ENCODE measurements at places on chromosomes 7 and 10.

DNA sequence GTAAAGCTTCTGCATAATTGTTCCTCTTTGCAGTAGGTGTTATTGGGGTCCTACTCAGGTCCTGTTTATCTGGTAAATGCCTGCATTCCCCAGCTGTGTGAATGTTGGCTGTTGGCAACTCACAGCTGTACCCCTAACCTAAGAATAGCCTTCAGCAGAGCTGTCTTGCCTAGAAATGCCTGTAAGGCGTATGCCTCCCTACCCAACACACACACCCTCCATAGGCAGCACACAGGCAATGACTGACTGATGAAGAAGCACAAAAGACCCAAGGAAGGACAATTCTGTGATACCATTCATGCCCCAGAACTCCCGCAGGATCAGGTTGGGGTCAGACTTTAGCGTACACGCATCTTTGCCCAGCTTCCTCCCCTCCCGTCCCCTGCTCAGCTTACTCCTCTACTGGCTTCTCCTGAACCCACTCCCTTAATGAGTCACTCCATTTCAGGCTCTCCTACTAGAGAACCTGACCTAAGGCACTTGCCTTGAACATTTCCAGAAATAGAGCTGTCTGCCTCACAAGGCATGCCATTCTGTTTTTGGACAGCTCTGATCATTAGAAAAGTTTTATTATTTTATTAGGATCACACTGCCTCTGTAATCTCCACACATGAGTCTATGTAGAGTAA, 99.2 kb upstream of the PIK3CG start:
- DNase-seq, result no peak

DNA sequence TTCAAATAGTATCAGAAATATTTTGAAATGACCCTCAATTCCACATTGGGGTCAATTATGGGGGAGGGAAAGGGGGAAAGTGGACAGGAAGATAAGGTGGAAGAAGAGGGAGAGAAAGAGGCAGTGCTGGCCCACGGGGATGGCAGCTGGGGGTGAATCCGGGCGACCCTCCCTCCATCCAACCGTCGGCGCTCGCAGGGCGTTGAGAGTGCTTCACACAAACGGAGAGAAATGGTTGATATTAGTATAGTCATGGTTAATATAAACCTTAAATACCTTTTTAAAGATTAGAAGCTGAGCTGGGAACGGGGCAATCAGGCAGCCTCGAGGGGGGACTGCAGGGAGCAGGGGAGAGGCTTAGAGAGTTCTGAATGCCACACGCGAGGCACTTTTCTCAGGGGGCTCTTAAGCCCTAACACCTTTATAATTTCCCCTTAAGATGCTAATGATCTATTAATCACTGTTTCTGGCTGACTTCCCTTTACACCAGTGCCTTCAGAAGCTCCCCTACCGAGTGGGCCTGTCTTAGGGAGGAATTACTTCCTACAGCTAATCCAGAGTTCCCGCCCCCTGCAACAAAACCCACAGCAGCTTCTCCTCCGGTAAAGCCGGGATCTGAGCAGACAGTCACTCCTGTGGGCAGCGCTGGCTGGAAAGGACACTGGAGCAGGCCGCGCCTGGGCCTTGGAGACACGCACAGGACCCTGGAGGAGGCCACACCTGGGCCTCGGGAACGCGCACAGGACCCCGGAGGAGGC, 39.5 kb downstream of the PRKAG2 start:
- DNase-seq, result no peak

- DNase-seq, result no peak
Measured at GRCh38 chr10:11949152-11949551, 93.5 kb downstream of the UPF2 start.

GRCh38 chr10:33653584-33654367, 319.3 kb upstream of the NRP1 start:
- DNase-seq, result no peak

DNA sequence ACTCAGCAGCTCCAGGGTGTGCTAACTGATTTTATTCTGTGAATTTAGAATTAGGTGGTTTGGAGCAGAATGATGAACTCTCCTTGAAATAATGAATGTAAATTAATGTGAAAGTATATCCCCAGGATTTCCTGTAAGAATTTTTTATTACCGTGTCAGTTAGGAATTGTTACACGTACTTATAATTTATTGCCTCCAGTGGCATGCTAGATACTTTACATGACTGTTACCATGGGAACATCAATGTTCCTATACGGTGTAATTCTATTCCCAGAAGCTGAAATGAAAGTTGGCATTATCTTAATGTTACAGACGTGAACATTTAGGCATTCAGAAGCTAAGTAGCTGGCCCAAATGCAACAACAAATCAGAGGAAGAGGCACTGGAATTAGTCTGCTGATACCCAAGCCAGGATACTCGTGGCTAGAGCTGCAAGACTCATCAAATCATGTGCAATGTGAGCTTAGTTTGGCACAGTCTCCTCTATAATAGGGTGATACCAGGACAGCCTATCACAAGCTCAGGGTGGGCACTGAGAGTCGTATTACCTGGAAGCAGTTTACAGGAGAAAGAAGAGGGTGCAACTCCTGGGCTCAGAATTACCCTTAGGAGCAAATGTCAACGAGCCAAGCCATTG, 30.0 kb upstream of the PRKAR2B start:
- no peak for DNase-seq

DNA sequence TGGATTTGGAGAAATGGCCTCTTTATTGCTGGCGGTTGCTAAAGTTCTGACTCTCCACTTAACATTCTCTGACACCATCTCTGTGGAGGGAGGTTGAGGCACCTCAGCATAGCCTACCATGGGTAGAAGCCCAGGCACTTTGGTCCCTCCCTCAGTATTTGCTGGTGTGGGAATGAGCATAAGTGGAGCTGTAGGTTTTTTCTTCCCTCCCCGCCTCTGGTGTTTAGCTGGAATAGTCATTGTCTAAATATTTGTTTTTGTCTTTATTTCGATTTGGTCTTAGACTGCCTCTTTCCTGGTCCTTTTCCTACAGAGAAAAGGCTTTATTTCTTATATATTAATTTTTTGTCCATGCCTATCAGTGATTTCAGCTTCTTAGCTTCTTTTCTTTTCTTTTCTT, 203.4 kb upstream of the AGR3 start:
- DNase-seq, result no peak

DNA sequence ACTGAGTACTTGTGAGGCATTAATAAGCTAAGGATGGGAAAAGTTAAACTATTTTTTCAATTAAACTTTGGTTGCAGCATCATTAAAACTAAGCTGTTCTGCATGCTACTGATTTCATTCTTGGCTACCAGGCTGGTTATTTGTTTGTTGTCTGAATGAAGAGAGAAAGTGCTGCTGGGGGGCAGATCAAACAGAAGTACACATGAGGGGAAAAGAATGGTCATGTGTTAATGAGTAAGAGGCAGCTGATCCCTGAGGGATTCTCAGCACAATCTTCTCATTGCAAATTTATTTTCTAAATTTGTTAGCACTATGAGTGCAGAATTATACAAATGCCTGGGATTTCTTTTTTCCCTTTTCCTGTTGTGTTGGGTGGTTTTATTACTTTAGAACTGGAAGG, 213.2 kb upstream of the HPS1 start:
- no peak for DNase-seq

- peak; percentile 19 for DNase-seq
Measured at GRCh38 chr7:98251231-98251600, 816 bp downstream of the TECPR1 start.

DNA sequence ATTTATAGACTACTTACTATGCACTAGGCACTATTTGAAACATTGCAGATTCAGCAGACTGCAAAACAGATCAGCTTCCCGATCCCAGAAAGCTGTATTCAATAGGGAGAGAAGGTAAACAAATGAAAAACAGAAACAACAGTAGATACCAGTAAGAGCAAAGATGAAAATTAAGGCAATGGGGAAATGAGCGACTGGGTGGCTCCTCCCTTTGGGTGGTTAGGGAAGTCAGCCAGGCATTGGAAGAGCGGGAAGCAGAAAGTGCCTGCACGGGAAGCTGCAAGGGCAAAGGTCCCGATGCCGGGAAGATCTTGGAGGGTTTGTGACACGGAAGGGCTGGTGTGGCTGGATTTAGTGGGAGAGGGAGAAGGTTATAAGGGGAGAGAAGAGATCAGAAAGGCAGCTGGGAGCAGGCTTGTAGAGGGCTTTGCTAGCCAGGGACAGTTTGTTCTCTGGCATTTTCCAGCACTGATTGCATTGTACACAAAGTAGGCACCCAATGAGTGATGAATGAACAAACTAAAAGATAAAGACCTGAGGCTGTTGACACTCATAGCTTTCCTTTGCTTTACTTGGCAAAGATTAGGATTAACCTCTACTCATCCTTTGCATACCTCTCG, 67.8 kb downstream of the NAMPT start:
- no peak for DNase-seq

GRCh38 chr7:51251290-51251689, 65.3 kb downstream of the COBL start:
- no peak for DNase-seq

- no peak for DNase-seq
Measured at GRCh38 chr10:86103391-86104101, 263.0 kb downstream of the GRID1 start.

- no peak for DNase-seq
Measured at GRCh38 chr7:30556840-30557239, 37.8 kb upstream of the GARS1 start.

DNA sequence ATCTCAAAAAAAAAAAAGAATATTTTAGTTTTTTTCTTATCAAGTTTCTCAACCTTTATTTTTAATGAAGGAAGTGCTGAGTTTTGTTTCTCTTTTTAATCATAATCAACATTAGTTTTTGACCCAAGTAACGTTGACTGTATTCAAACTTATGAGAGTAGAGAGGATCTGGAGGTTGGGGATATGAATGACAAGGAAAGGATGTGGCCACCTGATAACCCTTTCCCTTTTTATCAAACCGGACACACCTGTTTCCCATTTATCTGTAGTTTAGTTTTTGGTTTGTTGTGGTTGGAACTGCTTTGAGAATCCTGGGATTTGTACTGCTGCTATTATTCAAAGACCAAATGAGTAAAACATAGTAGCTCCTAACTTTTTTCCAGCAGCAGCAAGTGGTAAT, 38.6 kb downstream of the HACD1 start:
- no peak for DNase-seq

DNA sequence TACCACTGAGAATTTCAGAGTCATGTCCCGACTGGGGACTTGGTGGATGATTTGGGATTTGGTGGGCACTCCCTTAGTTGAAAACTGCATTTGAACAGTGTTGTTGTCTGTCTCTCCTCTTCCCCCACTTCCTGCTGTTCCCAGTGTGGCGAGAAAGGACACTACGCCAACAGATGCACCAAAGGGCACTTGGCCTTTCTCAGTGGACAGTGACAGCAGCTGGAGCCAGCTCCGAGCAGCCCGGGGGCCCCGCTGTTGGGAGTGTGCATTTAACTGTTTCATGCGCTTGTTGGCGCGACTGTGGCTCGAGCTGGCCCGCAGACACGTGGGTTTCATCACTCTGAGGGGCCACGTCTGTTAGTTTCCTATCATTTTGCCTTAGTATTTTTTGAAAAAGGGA, 9.7 kb downstream of the ATP5MF start:
- no peak for DNase-seq

DNA sequence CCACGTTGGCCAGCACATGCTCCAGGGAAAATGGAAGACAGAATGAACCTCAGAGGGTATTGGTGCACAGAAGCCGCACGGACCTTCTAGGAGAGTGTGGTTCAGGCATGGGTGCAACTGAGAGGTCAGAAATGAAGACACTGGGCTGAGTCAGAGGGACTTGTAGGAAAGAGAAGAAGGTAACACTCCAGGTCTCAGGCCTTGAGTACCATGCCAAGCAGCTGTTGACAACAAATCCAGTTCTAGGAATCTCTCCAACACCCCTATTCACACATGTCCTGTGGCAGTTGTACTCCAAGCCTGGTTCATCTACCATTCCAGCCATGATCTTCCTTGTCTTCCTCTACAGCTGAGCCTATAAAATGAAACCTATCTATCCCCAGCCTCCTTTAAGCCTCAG, 251.6 kb downstream of the USP6NL start:
- DNase-seq, result no peak

GRCh38 chr10:110756876-110757275, 112.7 kb downstream of the RBM20 start:
- DNase-seq, result no peak

GRCh38 chr10:51422311-51423120, 276.9 kb downstream of the CSTF2T start:
- no peak for DNase-seq

GRCh38 chr10:130958003-130958402, 353.5 kb downstream of the TCERG1L start:
- DNase-seq, result no peak

DNA sequence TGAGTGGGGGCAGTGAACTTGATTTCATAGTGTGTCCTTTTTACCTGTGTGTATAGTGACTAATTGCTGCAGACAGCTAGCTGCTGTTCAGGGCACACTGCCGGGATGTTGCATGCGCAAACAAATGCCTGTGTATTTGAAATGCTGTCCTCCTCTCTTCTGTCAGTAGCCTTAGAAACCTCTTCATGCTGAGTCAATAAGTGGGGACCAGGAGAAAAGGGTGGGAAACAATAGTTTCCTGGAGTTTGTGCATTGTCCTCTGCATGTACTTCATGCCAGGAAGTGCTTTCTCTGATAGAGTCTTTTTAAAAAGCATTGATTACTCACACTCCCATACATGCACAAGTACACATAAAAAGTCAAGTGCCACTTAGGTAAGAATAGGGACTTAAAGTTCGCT, 1183.7 kb upstream of the CELF2 start:
- DNase-seq, result no peak

- DNase-seq, result no peak
Measured at GRCh38 chr10:124146483-124146882, 53.1 kb upstream of the CHST15 start.

GRCh38 chr7:135159359-135160085, 11.0 kb downstream of the CYREN start:
- no peak for DNase-seq

DNA sequence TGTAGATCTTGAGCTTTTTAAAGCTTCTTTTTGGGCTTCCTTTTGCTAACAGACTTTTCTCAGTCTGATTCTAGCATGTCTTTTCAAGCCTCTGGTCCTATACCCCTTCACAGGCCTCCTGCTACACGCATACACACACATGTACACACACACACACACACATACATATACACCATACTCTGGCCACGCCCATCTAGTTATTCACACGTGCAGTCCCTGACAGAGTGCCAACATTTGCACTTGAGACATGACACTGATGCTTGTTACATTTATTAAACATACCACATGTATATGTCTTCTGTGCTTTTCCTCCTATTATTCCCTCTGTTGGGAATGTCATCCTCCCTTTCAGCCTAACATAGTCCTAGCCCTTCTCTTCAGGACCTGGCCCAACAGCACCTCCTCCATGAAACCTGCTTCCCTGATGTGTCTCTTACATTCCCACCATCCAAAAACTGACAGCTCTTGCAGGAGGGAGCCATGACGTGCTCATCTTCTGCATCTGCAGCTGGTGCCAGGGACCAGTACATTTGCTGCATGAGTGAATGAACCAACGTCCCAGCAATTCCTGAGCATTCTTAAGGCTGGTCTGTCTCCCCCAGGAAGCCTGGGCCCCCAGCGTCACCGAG, 222.1 kb downstream of the ARHGAP12 start:
- DNase-seq, result no peak

DNA sequence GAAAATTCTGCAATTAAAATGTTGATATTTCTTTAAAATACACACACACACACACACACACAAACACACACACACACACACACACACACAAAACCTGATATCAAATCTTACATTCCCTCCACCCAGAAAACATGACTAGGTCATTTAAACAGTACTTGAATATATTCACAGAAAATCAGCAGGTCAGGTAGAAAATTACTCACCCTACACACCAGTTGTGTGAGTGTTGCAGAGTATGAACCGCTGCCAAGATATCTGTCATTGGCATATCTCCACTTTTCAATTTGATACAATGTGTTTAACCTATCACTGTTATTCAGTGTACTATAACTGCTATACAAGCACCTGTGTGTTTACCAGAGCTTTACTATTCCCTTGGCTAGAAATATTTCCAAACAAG, 283.6 kb upstream of the LRRTM3 start:
- no peak for DNase-seq
